ENCODE measurements at places on chromosomes 7 and 10.

DNA sequence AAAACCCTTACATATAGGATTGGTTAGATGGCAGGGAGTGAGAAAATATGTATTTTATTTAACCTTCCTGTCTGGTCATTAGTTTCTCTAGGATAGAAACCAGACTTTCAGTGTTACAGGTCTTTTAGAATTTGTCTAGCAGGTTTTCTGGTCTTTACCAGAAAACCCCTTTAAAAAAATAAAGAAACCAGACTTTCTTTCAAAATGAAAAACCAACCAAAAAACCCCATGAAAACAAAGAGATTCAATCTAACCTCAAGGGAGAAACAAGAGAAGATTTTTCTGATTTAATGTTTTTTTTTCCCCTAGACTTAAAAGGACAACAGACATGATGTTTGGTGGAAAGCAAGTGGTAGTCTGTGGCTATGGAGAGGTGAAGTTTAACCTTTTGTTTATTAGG lies 28.7 kb upstream of the STRIP2 start:
- no peak for DNase-seq

DNA sequence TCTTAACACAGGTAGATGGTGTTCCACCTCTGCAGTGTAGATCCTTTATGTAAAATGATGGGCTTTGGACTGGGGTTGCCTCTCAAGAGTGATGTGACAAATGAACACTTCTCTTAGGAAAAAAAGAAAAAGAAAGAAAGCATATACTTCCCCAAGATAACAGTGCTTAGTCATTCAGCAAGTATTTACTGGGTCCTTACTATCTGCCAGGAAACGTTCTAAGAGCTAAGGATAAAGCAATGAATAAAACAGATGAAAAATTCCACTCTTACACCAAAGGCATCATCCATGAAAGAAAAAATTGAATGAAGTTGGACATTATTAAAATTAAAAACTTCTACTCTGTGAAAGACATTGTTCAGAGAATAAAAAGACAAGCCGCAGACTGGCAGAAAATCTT lies 177.3 kb downstream of the C7orf25 start:
- DNase-seq: no peak

GRCh38 chr10:5666008-5666840 lies at the start of gene ASB13:
TSS of gene ASB13 (minus strand) at chr10:5666595. CDS start at chr10:5666551, 44 bp downstream.
- no peak for DNase-seq

DNA sequence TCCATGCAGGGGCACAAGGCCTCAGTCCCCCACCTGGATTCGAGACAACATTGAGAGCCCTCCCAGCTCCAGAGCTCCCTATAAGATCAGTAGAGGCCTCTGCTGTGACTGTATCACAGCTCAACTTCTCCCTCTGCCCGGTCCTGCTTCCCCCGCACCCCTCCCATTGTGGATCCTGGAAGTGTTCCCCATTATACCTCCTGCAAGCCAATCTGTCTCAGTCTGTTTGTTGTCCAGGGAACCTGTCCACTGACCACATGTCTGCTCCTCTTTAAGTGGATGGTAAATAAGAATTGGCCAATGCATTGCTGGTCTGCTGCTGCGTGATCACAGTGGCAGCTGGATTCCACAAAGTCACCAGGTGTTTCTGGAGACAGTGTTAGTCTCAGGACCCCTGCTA lies 259.7 kb upstream of the HABP2 start:
- DNase-seq: no peak

DNA sequence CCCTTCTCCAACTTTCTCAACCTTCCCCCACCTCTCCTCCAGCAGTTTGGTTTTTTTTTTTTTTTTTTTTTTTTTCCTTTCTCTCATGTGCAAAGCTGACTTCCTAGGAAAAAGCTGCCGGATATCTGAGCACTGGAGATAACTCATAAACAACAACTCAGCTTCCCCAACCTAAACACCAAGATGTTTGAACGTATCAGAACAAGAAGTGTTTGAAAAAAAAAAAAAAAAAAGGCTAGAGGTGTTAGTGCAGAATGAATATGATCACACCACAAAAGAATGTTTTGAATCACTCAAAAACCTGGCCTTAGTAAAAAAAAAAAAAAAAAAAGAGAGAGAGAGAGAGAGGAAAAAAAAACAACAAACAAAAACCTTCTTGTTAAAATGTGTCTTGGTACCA lies 11.2 kb downstream of the GATA3 start:
- DNase-seq: no peak

DNA sequence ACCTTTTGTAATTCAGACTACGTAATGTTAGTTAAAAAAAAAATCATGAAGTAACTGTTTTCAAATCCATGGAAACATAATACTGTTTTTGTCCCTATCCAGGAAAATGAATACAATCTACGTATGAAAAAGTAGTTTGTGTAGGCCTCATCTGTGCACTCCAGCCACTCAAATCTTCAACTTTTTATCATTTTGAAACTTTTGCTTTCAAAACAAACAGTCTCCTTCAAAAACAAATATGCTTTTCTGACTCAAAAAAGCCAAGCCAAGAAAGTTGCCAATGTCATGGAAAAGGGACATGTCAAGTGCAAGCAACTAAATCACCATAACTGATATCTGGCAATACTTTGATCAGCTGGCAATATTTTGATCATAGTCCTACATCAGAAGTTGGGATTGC lies 13.1 kb downstream of the THNSL1 start:
- DNase-seq: no peak

GRCh38 chr10:62545160-62546066 lies 171.2 kb downstream of the ZNF365 start:
- DNase-seq: no peak

- no peak for DNase-seq
Measured at GRCh38 chr10:5949009-5949759, 28.2 kb downstream of the IL15RA start.

DNA sequence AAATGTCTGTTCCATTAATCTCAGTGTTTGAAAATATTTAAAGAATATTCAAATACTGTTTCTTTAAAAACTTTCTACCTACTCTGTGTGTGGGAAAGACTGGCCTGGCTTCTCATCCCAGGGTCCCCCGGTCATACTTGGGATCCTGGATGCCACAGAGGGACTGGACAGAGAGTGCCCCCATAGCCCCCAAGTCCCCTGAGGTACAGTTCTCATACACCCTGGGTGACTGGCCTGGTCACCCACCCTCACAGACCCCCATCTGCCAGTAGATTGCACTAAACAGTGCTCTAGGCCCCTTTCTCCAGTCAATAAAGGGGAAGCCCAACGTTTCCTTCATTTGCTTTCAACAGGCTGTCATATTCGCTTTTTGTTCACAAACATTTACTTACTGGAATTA lies 3.0 kb downstream of the TMEM273 start:
- DNase-seq: no peak

DNA sequence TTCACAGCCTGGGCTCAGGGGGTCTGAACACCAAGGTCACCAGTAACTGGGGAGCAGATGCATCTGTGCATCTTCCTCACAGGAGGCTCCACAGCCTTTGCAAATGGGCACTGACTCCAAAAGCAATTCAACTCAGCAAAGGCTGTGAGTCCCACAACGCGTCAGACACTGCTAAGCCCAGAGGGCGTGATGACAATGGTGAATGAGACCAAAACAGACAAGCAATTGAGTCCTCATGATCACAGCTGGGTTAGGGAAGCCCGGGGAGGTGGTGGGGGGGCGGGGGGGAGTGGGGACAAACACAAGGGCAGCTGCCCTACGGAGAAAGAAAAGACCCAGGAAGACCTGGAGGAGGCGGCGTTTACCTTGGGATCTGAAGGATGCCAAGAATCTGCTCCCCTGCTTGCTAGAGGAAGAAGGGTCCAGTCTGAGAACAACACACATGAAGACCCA lies 61.6 kb upstream of the RNF32 start:
- DNase-seq: no peak

- no peak for DNase-seq
Measured at GRCh38 chr7:7476381-7476780, 59.3 kb downstream of the COL28A1 start.

DNA sequence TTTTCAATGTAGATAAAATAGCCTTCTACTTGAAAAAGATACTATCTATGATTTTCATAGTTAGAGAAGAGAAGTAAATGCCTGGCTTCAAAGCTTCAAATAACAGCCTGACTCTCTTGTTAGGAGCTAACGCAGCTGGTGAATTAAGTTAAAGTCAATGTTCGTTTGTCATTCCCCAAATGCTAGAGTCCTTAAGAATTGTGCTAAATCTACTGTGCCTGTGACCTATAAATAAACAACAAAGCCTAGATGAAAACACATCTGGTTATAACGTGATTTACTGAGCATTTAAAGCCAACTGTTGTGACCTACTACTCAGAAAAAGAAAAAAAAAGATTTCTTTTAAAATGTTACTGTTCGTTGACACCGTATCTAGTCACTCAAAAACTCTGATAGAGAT lies 134.7 kb downstream of the POLR1F start:
- no peak for DNase-seq

- DNase-seq: no peak
Measured at GRCh38 chr7:46397591-46397990, 476.5 kb upstream of the IGFBP3 start.

DNA sequence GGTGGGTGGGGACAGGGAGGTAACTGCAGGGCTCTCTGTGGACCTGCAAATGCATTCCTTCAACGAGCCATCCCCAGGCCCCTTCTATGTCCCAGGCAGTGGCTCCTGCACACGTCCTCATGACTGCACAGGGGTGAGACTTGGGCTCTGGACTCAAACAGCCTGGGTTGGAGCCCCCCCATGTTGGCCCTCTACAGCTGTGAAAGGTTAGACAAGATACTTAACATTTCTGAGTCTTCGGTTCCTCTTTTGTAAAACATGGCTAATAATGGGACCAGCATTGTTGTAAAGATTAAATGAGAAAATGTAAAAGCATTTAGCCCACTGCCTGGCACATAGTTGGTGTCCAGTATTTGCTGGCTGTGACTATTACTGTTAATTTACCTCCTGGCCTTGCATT lies 41.8 kb downstream of the CHST3 start:
- DNase-seq: no peak

DNA sequence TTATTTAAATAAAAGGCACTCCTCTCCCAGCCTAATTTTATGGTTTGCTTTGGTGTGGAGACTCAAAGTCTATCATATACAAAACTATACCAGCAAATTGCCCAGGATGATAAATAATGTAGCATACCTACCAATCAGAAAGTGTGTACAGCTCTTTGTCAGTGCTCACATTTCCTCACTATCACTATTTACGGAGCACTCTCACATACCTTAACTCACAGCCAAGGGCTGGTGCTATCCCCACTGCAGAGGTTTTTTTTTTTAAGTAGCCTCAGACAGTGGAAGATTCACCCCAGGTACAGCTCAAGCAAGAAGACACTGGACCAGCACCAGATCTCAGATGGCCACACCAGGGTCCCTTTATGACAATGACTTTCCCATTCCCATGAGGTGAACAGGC lies 2.5 kb downstream of the PDLIM1 start:
- DNase-seq: no peak

- no peak for DNase-seq
Measured at GRCh38 chr7:126608339-126608776, 644.4 kb downstream of the GRM8 start.

DNA sequence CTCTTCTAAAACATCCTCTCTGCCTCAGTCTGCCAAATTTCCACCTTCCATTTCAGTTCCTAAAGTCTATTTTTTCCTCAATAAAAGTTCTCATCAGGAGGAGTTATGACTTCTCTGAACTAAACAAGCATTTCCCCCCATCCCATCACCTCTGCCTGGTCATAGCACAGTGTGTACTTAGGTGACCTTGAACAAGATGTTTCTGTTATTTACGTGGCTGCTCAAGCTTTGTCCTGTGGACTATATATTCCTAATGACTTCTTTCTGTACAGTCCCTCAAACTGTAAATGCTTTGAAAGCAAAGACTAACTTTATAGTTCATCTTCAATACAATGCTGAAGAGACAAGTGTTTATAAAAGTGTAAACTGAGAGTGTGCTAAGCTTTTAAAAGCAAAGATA lies 166.9 kb downstream of the CPEB3 start:
- no peak for DNase-seq

DNA sequence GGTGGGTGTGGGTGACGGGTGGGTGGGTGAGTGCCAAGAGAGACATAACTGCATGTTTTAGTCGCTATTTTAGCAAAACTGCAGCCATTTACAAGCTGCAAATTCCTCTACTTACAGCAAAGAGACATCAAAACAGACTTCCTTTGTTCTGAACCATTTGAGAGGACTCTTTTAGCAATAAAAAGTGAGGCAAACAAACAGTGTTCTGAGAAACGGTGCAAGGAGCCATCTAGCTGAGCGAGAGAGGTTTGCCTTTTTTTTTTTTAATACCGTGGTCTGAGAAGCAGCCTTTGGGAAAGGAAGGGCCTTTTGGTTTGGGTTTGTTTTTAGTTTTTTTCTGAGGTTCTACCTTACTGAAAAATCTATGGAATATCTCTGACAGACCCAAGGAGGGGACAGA lies 62.9 kb downstream of the SCRN1 start:
- DNase-seq: no peak

GRCh38 chr10:2935647-2936386 lies 131.5 kb upstream of the PFKP start:
- no peak for DNase-seq

DNA sequence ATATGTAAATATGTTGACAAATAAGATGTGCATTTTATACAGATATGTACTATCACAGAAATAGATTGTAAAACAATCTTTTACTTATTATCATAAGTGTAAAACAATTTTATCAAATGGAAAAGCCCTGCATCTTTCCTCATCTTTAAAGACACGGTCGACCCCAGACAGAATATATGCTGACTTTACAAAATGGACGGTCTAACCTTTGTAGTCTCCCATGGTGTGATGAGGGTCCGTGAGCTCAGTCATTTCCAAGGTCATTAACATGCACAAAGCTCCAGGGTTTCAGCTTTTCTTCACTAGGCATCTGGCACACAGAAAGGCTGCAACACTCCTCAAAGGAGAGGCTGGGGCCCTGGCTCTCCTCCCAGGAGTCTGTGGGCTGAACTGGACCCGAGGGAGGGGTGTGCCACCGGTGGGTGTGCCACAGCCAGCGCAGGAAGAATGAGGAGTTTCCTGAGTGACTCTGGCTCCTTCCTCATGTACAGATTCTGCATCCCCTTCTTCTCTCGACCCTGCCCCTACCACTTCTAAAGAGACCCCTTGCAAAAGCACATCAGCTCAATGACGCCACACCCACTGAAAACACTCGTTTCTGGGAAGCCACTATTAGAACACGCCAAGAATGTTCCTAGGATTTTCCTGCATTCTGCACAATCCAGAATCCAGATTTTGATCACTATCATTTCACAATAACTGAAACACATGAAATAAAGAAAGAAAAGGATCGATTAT lies 26.2 kb upstream of the ABLIM1 start:
- DNase-seq: no peak

- DNase-seq: no peak
Measured at GRCh38 chr7:140732416-140732815, 35.9 kb downstream of the NDUFB2 start.

GRCh38 chr10:35470925-35471315 lies 134.2 kb upstream of the GJD4 start:
- DNase-seq: no peak

GRCh38 chr10:30059209-30060107 lies at the start of gene JCAD:
TSS of gene JCAD (minus strand) at chr10:30059586. CDS start at chr10:30047812, 11,774 bp downstream.
- DNase-seq: peak; percentile 24
